ENCODE measurements at places on chromosomes 1 and 21.

DNA sequence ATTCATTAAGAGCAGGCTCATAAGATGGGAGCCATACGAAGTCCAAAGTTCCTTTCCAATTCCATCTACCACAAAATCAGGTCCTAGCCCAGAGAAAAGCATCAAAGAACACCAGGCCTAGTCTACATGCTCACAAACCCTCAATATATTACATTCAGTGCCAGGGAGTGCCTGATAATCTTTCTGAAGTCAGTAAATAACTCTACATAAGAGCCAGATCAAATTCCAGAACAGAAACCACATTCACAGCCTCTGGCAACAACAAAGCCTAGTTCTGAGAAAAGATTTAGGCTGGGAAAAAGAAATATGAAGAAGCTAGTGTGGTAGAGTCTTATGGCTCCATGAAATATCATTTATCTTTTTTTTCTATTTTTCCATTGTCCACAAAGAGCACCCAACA is 40.5 kb upstream of the RBBP5 start:
- no peak for DNase-seq

DNA sequence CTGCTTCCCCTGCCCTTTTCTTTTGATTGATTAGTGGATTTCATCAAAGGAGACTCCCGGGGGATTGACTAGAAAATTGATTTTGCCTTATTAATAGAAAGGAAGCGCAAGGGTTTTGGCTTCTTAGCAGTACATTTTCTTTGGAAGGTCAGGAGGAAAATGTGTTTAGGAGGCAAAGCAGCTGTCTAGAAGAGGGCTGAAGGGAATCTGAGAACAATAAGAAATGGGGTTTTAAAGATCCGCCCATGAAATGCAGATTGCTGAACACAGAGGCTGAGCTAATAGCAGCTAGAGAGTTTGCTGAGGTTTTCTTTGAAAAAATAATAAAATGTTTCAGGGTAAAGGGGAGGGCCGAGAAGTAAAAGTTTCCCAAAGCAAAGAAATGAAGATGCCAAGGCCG is 4.9 kb downstream of the SERTAD4 start:
- DNase-seq = no peak

- DNase-seq = no peak
Observed at GRCh38 chr1:157517016-157517415, 35.3 kb downstream of the FCRL5 start.

DNA sequence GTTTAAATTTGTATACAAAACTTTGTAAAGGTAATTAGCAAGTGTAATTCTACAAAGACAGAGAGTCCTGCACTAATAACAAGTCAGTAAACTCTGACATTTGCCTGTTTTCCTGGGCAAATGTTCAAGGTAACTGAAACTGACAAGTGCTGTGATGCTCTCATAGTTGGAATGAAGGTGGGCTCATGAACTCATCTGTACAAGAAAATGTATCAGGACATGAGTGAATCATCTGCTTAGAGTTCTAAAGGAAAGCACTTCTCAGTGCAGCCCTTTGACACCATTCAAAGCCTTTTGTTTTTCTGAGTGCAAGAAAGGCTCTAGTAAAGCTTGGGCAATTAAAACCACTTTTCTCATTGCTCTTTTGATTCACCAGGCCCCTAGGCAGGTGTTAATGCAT is 91.5 kb downstream of the UROD start:
- no peak for DNase-seq

DNA sequence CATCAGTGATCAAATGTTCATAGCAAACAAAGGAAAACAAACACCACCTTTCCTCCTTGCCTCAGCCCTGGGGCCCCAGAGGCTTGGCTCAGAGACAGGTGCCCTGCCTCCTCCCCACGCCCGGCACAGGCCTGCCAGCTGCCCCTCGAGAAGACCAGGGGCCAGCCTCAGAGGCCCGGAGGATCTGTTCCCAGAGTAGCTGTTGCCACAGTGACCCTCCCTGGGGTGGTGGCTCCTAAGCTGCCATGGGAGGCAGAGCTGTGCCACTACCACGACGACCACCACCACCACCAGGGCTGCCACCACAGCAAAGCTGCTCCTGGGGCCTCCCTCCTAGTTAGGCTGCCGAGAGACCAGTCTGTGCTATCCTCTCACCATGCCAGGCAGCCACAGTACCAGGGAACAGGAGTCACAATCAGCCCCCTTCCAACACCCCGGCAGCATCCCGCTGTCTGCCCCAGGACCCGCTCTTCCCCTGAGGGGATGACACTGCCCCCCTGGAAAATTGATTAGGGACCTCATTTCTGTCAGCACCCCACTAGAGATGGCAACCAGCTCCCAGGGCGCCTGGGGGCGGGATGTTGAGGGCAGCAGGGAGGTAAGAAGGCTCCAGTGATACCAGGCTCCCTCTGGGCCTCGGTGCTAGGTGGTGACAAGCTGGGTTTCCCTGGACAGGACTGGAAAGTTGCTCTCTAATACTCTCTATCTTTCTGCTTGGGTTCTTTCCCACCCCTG is 30.5 kb downstream of the KCNC4 start:
- no peak for DNase-seq

DNA sequence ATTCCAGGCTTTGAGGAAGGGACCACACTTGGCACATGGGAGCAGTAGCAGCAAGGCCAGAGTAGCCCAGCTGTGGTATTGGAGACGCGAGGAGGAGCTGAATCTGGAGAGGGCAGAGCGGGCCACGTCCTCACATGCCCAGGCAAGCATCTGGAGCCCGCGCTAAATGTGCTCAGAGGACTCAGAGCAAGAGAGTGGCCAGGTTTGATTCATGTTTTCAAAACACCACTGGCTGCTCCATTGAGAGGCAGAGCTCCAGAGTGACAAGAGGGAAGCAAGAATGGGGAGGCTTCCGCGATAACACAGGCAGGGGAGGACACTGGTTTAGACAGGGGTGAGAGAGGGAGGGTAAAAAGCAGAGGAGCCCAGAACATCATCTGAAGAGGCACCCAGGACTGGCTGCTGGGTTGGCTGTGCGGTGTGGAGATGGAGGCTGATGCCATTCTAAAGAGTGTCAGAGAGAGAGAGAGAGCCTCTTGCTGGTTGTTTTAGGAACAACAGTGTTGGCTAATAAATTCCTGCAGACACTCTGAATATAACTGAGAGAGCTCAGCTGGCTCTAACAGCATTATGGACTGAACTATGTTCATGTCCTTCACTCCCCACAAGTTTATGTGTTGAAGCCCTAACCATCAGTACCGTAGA is 32.3 kb downstream of the RCAN1 start:
- DNase-seq = no peak

DNA sequence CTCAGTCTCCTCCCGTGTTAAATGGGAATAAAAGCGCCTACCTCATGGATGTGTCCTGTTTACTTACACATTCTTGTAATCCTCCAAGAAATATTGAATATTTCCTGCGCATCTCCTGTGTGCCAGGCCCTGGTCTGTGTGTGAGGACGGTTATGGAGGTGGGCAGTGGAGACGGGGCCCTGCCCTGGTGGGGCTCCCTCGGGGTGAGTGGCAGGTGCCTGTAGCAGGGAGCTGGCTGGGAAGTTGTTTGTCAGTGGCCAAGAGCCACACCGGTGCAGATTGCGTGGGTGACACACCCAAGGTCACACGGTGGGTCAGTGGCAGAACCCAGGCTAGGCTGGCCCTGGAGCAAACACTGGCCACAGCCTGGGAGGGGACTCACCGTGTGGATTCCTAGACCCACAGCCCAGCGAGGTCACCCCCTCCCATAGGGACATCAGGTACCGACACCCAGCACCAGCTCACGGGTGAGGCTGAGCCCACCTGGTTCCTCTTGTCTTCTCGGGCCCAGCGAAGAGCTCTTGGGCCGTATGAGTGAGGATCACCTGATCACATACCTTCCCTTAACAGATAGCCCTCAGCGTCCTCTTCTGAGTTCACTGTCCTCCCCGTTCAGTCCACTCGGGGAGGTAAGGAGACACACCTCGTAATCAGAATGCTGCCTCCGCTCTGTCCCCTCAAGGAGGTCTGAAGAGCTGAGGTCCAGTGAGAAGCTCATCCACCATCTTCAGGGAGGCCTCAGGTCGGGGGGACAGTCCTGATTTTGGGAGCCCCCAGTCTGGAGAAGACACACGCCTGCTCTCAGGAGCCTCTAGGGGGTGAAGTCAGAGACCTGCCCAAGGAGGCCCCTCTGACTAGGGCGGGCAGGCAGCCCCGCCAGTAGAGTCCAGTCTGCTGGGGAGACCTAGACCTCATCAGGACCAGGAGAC is 349.6 kb downstream of the MATN1 start:
- no peak for DNase-seq

DNA sequence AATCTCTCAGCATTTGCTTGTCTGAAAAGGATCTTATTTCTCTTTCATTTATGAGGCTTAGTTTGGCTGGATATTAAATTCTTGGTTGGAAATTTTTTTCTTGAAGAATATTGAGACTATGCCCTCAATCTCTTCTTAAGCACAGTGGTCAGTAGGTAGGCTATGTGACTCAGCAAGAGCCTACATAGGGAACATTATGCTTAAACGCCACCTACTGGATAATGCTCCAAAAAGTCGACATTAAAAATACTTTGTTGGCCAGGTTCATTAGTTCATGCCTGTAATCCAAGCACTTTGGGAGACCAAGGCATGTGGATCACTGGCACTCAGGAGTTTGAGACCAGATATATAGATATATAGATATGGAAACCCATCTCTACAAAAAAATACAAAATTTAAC is 678.0 kb upstream of the USP24 start:
- DNase-seq = no peak

DNA sequence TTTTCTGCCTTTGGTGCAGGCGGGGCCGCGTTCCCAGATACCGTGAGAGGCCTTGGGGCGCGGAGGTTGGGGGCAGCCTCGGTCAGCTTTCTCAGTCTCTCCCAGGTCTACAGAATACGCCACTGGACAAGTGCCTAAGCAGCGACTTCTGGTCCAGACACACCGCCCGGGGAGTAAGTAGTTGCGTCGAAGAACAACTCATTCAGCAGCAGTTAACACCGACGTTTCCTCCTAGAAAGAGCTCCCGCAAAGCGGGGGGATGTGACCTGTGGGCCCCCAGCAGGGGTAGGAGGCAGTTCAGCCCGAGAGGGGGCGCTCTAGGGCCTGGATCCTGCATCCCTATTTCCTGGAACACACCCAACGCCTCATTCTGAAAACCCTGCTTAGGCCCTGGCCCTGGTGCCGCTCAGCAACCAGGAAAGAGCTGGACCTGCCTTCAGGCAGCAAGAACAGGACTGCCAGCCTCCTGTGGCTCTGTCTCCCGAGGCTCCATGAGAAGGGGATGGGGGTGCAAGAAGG is 6.5 kb upstream of the BARHL2 start:
- no peak for DNase-seq

GRCh38 chr1:33429332-33429731 is 1.6 kb downstream of the PHC2 start:
- no peak for DNase-seq

DNA sequence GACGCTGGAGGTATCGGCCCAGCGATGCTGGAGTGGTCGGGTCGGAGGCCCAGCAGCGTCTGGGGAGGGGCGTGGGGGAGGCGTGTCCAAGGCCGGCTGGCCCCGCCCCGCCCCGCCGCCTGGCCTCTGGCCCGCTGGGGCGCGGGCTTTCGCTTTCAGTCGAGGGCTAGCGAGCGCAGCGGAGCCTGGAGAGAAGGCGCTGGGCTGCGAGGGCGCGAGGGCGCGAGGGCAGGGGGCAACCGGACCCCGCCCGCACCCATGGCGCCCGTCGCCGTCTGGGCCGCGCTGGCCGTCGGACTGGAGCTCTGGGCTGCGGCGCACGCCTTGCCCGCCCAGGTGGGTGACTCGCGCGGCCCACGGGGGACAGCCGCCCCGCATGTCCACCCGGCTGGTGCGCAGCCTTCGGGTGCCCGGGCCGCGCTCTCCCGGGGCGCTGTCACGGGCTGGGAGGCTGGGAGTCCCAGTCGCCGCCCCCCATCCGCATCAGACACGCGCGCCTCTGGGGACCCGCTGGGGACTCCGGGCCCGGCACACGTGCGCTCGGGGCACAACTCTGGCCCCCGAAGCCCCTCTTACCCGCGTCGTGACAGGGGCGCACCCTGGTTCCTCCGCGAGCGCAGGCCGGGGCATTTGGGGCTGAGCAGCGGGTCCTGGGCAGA is at the start of gene TNFRSF1B:
Gene TNFRSF1B, plus strand, starts transcription at position 158 of the 659 bp plus-strand sequence. Its CDS starts 101 bp downstream, at position 259.
- DNase-seq = peak; percentile 57

- no peak for DNase-seq
Observed at GRCh38 chr1:48526008-48526710, 54.2 kb upstream of the SPATA6 start.

- no peak for DNase-seq
Observed at GRCh38 chr1:172776071-172776470, 117.2 kb downstream of the FASLG start.

- no peak for DNase-seq
Observed at GRCh38 chr1:3085721-3086120, 16.7 kb downstream of the PRDM16 start.

DNA sequence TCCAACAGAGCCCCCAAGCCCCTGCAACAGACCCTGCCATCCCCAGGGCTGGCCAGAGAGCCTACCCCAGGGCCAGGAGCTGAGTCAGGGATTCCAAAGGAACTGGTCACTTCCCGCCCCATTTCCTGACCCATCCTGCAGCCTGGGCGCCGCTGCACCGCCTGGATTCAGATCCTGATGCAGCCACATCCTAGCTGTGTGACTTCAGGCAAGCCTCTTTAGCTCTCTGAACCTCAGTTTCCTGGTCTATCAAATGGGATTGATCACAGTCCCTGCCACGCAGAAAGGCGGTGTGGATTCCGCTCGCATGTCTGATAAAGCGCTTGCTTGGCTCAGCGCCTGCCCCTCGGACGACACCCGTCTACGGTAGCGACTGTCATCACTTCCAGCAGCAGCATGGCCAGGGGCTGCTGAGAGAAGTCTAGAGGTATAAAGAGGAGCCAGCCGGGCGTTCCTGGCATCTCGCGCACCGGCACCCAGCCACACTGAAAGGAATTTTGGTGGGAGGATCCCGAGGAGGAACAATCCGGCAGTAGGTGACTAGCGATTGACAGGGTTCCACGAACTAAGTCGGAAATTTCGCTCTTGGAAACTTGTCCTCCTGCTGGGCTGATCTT is 10.1 kb downstream of the EPHA2 start:
- no peak for DNase-seq

DNA sequence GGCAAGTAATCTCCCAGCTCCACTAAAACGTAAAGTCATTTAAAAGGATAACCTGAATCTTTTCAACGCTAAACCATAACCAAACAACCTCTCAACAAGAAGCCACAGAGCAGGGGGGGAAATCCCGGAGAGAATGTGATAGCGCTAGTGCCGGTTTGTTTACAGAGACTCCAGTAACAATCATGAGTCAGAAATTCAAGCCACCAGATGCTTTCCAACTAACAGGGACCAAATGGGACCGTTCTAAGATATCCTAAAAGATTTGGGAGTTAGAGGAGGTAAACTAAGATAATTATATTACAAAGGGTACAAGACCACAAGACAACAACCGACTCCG is 825 bp downstream of the DCAF8 start:
- peak; percentile 51 for DNase-seq

All from activated T-helper 1 cell treated with Interleukin-2 at 50 U/mL for 16 hours (primary cell).